Brain microvascular endothelial cell (primary cell): ENCODE measurements at places on chromosomes 13 and 19.

DNA sequence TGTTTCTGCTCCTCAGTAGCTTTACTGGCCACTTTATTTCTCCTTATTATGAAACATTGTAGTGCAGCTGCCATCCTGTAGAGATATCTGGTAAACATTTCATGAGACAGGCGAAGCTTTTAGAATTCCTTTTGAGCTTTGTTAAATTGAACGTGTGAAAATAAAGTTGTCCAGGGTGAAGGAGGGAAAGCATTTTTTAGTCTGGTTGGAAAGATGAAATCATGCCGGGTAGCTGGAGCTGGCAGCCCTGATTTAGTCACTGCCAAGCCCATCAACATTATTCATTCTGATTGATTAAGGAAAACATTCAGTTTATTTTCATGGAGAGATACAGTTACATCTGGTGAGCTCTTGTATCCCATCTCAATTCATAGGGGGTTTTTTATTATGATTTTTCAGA is 326.2 kb upstream of the GPC6 start:
- no peak for DNase-seq

DNA sequence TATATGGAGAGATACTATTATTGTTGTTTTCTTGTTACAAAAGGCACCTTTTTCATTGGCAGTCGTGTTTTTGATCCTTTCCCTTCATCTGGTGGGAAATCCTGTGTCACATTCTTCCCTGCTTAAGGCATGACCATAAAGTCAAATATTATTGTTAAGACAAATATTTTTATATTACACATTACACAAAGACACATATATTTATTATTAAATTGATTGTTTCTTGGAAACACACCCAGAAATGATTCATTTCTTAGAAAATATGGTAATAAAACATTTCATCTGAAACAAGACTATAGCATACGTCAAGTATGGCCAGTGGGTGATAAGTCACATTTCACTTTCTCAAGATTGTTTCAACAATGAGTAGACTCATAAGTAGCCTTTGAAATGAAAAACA is 77.3 kb downstream of the KCTD12 start:
- DNase-seq: no peak

- no peak for DNase-seq
Observed at GRCh38 chr13:51786425-51787265, 17.3 kb downstream of the DHRS12 start.

GRCh38 chr13:98746968-98747367 is 5.5 kb downstream of the SLC15A1 start:
- peak; percentile 14 for DNase-seq

- DNase-seq: no peak
Observed at GRCh38 chr19:7869910-7870511, 4.2 kb downstream of the PRR36 start.

GRCh38 chr13:97344265-97345175 is 89.4 kb upstream of the RAP2A start:
- peak; percentile 60 for DNase-seq

DNA sequence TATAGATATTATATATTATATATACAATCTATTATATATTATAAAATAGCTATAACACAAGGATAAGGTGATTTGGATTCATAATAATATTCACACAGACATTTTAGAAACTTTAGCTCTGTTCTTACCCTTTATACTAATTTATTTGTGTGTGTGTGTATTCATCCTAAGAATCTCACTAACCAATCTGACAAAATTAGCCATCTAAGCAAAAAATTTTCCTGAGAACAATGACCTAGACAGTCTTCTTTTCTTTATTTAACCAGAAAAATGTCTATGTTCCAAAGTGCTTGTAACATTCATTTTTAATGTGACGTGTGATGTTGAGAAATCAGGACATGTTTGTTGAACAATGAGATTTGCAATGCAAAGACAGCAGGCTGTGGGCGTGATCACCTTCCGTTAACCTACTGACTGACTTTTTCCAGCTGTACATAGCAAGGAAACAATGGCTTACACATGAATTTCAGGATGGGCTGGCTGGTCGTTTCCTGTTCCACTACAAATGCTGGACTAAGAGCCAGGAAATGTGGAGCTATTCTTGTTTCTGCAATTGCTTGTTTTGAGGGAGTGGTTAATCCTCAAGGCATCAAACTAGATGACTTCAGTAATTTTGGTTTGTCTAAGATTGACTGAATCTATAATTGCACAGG is 634.6 kb upstream of the ARGLU1 start:
- peak; percentile 22 for DNase-seq

GRCh38 chr13:22108283-22108942 is 437.5 kb downstream of the FGF9 start:
- no peak for DNase-seq

- no peak for DNase-seq
Observed at GRCh38 chr13:100213576-100213975, 124.7 kb downstream of the PCCA start.

DNA sequence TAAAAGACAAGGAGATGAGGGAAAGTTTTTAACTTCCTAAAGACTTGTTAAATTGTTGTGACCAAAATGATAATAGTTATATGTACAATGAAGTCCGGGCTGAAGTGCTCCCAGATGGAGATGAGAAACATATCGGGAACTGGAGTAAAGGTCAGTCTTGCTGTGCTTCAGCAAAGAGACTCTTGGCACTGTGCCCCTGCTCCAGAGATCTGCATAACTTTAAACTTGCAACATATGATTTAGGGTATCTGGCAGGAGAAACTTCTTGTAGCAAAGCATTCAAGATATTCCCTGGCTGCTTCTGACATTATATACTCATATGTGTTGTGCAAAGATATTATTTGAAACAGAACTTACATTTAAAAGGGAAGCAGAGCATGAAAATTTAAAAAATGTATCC is 786.6 kb upstream of the SLITRK6 start:
- no peak for DNase-seq

DNA sequence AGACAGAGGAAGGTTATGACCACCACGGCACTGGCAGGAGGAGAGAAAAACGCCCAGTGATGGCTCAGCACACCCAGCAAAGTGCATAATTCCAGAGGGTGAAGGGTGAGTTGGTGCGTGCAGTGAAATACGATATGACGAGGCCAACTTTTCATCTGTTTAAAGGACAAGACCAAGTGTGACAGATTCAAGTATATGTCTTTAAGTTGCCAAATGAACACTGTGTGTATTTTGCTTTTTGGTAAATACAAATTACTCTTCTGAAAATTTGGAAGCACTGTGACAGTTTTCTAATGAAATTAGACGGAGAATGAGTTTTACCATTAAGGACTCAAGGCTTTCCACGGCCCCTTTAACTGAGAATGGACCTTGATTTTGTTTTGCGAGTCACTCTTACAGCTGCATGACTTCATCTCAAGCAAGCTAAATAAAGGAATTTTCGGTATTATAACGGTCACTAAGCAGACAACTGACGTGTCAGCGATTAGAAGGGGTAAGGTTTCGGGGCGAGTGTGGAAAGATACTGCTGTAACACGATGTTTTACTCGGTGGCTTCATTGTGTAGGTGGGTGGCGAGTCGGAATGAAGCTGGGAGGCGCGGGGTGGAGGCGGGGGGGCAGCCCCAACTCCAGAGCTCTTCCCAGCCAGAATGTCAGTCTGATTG is 22.8 kb downstream of the COL4A2 start:
- DNase-seq: peak; percentile 89

GRCh38 chr13:113969973-113970611 is 3.8 kb downstream of the C13orf46 start:
- no peak for DNase-seq

DNA sequence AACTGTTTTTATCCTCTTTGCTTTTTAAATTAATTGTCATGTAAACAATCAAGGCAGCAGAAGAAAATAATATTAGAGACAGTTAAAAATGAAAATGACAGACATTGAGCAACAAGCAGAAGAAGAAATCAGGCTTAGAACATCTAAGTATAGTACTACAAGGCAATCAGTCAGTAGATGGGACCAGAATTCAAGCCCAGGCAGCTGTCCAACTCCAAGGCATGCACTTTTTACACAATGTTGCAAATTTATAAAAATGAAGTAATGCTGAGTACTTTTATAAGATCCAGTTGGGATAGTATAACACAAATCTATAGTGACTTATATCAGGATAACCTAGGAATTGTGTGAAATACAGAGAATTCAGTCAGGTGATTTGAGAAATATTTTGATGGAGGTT is 2815.8 kb downstream of the PCDH9 start:
- DNase-seq: no peak

DNA sequence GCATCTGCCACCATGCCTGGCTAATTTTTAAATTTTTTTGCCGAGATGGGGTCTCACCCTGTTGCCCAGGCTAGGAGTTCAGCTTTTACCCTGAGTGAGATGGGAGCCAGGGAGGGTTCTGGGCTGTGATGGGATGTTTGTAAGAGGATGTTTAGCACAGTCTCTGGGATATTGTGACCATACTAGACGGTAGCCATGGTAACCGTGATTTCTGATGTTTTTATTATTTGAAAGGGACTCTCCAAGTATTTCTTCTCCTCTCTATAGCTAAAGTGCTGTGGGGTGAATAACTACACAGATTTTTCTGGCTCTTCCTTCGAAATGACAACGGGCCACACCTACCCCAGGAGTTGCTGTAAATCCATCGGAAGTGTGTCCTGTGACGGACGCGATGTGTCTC is 10.4 kb downstream of the TSPAN16 start:
- DNase-seq: no peak

DNA sequence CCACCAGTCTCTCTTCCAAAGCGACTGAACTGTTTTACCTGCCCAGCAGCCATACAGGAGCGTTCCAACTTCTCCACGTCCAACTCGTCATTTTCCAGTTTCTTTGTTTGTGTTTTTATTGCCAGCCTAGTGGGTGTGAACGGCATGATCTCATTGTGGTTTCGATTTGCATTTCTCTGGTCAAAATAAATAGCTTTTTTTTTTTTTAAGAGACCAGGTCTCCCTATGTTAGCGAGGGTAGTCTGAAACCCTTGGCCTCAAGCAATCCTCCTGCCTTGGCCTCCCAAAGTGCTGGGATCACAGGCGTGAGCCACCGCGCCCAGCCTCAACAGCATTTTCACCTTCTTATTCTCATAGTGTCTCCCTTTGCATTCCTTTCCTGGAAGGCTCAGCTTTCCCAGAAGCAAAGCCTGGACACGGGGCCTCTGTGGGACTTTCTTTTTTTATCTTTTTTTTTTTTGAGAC is 4.2 kb upstream of the JSRP1 start:
- no peak for DNase-seq

DNA sequence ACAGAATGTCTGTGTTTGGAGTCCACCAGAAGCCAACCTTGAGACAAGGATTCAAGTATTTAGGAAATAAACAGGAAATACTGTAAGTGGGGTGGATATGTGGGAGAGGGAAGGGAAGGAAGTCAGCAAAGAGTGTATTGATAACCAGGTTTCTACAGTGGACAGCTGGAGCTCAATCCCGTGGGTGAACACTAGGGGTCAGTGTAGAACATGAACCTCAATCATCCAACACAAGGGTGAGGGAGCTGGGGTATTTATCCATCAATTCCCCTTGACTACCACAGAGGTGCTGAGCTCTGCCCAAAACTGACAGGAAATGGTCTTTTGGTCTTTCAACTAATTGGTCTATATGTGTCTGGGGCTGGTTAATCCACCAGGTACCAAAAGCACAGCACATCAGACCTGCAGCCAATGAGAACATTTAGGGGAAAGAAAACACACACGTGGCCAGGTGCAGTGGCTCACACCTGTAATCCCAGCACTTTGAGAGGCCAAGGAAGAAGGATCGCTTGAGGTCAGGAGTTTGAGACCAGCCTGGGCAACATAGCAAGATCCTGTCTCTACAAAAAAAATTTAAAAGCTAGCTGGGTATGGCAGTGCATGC is 5.6 kb upstream of the SYDE1 start:
- DNase-seq: peak; percentile 53

DNA sequence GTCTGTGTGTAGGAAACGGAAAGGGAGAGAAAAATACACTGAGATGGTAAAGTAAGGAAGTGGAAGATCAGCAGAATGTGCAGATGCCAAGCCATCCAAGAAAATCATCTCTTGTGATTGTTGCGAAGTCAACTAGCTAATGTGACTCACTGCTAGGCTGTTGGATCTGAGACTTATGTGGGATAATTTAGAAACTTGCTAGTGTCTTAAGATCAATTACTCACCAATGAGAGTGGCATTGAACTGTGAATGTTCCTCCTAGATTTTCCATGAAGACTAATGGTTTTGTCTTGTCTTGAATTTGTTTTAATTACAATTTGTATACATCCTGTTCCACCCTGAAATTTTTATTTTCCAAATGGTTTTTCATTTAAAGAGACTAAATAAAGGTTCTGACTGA is 771.6 kb downstream of the EFNB2 start:
- no peak for DNase-seq

- no peak for DNase-seq
Observed at GRCh38 chr13:38954291-38954690, 36.3 kb downstream of the STOML3 start.

GRCh38 chr13:53382008-53382407 is 353.4 kb downstream of the OLFM4 start:
- DNase-seq: no peak

GRCh38 chr19:35206379-35206778 is 22.2 kb downstream of the FAM187B start:
- DNase-seq: no peak

- DNase-seq: no peak
Observed at GRCh38 chr19:51709575-51709974, 14.2 kb downstream of the HAS1 start.

DNA sequence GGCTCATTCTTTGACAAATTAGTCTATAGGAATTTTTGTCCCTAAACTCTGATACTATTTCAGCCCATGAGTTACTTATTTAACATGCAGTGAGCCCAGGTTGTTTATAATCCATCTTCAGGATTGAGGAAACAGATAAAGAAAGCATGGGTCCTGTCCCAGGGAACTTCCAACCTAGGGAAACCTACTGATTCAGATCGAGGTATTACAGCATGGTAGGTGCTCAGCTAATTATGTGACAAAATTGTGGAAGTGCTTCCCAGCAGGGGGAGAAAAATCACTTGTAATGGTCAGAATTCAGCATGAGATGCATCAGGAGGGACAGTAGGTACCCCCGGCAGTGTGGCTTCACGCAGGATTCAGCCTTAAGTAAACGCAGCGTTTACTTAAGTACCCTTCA is 171.3 kb downstream of the NUFIP1 start:
- DNase-seq: no peak

GRCh38 chr13:54029720-54030119 is 1001.1 kb downstream of the OLFM4 start:
- no peak for DNase-seq

DNA sequence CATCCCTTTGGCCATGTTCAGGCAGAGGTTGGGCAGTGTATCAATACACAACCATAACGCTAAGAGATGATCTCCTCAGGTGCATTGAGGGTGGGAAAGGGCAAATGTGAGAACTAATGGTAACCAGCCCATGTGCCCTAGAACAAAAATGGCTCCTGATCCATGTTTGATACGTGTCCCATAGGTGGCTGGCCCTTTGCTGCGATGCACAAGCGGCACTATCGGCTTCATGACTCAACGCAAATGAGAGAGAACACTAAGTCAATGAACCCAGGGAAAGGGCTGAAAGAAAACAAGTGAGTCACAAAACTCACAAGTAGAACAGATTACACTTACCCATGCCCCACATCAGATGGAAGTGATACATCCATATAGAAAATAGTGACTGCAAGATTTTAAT is 201.7 kb downstream of the ABCC4 start:
- DNase-seq: peak; percentile 94

- DNase-seq: peak; percentile 63
Observed at GRCh38 chr13:47463726-47464125, 537.3 kb downstream of the SUCLA2 start.

- DNase-seq: no peak
Observed at GRCh38 chr13:41930154-41930553, 30.8 kb downstream of the VWA8 start.
